Activated CD4-positive, CD25-positive, alpha-beta regulatory T cell treated with anti-CD3 and anti-CD28 coated beads, Interleukin-2, amount 50 U/mL, for 72 hours (primary cell): ENCODE measurements at places on chromosomes 3 and 15.
A peak's percentile ranks its signal among the peaks of the same experiment; 100 is the strongest.

- no peak for DNase-seq
These were observed 44.6 kb downstream of the EOMES start for GRCh38 chr3:27677565-27677964.

GRCh38 chr3:66355394-66355793 lies 134.6 kb downstream of the SLC25A26 start:
- no peak for DNase-seq

DNA sequence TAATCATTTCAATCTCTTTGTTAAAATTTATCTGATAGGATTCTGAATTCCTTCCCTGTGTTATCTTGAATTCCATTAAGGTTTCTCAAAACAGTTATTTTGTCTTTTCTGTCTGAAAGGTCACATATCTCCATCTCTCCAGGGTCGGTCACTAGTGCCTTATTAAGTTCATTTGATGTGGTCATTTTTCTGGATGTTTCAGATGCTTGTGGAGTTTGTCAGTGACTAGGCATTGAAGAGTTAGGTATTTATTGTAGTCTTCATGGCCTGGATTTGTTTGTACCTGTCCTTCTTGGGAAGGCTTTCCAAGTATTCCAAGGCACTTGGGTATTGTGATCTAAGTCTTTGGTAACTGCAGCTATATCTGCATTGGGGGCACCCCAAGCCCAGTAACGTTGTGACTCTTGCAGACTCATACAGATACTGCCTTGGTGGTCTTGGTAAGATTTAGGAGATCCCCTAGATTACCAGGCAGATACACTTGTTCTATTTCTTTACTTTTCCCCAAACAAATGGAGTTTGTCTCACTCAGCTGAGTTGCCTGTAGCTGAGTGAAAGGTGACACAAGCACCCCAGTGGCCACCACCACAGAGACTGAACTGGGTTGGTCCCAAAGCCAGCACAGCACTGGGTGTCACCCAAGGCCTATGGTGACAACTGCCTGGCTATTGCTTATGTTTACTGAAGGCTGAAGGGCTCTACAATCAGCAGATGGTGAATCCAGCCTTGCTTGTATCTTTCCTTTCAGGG lies 18.9 kb upstream of the SLC27A2 start:
- DNase-seq, result no peak

- no peak for DNase-seq
These were observed 394.5 kb upstream of the RARB start for GRCh38 chr3:25033407-25034029.

DNA sequence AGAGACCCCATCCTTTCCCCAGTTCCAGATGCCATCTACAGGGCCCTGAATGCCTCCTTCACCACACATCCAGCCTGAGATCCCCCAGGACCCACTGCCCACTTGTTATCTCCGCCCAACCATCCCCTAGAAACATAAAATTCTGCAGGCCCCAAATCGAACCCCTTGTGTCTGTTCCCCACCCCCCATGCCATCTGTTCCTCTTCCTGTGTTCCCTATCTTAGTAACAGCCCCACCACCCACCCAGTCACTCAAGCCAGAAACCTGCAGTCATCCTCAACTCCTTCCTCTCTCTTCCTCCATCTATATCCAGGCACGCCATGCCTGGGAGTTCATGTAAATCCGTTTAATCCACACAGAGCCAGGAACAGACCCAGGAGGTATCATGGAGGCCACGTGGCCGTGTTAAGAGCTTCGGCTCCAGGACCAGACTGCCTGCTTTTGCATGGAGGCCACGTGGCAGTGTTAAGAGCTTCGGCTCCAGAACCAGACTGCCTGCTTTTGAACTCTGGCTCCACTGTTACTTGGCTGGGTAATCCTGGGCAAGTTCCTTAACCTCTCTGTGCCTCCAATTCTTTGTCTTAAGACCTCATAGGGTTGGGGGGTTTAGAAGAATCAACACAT lies 4.8 kb downstream of the CSRNP1 start:
- peak; percentile 28 for DNase-seq

DNA sequence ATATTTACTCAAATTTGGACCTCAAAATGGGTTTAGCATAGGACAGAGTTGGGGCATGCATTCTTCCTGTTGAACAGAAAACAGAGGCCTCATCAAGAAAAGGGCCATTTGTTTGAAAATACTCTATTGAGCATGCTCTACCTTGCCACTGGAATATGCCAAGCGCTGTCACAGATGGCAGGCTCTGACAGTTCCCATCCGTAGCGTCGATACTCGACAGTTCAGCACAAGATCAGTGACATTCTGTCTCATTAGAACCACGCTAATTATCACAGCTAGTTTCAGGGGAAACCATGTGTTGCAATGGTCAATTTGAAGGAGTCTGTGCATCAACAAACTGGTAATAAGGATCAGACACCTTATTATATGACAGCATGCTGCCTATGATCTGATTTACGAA lies 54.5 kb downstream of the SATB1 start:
- no peak for DNase-seq

- DNase-seq, result peak; percentile 28
These were observed 1.8 kb downstream of the ITIH1 start for GRCh38 chr3:52779011-52779836.

DNA sequence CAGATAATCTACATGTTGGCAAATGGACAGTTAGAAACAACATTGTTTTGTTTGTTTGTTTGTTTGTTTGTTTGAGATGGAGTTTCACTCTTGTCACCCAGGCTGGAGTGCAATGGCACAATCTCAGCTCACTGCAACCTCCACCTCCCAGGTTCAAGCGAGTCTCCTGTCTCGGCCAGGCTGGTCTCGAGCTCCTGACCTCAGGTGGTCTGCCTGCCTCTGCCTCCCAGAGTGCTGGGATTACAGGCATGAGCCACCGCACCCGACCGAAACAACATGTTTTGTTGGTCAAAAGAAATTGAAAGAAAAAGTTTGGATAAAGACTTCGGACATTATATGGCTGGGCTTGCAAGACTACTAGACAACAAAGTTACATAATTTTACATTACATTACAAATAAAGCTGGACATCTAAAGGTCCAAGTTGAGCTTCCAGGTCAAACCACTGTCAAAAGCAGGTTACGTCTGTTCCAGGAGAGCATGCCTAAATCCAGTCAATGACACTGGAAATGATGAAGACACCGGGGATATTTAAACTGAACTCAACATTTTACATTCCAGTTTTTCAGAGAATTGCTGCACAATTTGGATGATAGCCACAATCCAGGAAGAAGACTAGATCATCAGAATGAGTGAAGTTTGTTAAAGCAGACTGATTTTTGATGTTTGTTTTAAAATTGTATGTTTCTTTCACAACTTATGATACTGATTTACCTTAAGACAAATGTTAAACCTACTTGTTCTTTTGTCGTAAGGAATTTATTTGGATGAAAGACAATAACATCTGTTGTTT lies 18.6 kb downstream of the SERP1 start:
- DNase-seq, result no peak

GRCh38 chr3:150913133-150913922 lies 8.1 kb upstream of the MINDY4B start:
- no peak for DNase-seq

DNA sequence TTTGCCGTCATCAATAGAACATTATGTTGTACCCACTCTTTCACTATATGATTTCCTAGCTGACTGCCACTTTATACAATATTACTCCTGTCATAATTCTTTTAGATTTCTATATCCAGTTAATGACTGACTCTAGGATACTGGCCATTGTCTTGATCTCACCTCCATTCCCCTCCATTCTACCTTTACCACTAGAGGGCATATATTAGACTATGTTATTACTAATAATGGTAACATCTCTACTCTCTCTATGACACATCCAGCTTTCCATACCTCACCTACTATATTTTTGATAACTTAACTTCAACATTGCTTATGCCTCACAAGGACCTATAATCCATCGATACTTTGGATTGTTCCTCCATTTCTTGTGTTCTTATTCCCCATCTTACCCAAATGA lies 31.4 kb upstream of the POU1F1 start:
- DNase-seq, result no peak

DNA sequence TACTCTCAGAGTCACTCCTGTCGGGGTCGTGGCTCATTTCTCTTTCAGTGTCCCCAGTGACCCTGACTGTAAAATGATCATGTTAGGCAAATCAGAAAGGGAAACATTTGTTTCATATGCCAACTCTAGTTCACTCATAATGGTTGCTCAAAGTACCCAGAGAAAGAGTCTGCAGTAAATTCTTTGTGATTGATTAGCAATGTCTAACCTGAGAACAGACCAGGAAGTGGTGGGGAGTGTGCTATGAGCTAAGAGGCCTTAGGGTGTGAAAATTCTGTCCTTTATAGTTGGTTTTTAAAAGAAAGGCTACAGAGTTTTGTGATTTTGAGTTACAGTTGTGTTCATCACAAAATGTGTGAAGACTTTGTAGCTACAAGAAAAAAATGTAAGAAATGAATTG lies 108.9 kb downstream of the EDEM1 start:
- DNase-seq, result no peak

GRCh38 chr15:51888593-51889195 lies 59.2 kb downstream of the TMOD3 start:
- DNase-seq, result no peak

DNA sequence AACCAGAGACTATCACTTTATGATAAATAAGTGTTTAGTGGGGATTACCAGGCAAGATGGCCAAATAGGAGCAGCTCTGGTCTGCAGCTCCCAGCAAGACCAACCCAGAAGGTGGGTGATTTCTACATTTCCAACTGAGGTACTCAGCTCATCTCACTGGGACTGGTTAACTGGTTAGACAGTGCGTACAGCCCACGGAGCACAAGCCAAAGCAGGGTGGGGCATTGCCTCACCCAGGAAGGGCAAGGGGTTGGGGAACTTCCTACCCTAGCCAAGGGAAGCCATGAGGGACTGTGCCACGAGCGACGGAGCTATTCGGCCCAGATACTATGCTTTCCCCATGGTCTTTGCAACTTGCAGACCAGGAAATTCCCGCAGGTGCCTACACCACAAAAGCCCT lies 171.0 kb downstream of the CTNNB1 start:
- DNase-seq, result no peak

GRCh38 chr3:87350367-87351199 lies 74.2 kb upstream of the POU1F1 start:
- no peak for DNase-seq

DNA sequence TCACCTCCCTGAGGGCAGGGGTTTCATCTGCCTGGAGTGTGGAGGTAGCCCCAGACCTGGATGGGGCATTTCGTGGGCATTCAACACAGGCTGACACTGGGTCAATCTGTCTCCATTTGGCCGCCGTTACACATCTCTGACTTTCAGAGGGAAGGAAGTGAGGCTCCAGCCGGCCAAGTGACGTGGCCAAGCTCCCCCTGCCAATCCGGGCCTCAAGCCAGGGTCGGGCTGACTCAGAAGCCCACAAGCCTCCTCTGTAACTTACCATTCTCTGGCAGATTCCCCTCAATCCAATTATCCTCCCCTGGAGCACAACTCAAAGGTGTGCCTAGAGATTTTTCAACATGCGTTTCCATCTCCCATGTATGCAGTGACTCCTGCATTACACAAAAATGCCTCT lies 227.6 kb downstream of the KLF13 start:
- no peak for DNase-seq

GRCh38 chr3:157618075-157618760 lies 115.0 kb upstream of the VEPH1 start:
- DNase-seq, result no peak

DNA sequence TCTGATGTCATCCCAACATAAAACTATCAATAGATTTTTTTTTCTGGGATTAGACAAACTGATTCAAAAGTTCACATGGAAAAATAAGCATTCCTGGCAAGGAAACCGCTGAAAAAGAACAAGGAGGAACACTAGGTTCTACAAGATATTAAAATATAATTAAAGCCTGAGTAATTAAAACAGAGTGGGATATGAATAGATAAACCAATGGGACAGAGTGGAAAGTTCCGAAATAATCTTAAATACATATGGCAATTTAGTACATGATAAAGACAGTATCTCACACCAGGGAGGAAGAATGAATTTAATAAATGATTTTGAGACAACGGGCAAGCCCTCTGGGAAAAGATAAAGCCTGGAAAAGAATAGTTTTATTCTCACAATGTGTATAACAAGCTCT lies 4.7 kb downstream of the GLDN start:
- no peak for DNase-seq

DNA sequence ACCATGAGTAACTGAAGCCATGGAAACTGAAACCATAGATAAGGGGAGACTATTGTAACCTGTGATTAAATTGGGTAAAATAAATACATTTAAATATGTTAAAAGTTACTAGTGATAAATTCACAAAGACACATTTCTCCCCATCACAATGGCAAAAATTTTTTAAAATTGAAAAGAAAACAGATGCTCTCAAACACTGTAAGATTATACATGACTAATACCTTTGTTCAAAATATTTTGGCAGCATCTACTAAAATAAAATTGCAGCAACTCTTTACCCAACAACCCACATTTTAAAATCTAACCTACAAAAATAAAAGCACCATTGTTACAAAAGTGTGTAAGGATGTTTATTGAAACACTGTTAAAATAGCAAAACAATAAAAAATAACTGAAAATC lies 93.3 kb downstream of the CLASP2 start:
- DNase-seq, result no peak

DNA sequence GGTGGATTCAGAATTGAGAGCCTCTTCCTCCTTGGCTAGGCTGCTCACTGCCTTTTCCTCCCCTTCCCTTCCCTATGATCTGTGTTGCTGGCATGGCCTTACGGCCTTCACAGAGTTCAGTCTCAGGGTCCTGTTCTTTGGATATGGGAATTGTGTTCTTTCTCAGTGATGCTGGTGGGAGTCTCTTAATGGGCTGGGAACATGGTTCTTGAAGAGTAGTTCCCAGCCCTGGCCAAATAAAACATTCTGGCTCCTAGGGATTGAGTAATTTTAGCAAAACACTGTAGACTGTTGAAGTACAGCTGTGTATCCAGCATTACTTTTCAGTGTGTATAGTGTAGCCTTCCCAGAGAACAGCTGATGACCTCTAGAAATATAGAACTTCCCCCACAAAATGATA lies 22.6 kb upstream of the FILIP1L start:
- no peak for DNase-seq

- no peak for DNase-seq
These were observed 59.8 kb downstream of the TMED3 start for GRCh38 chr15:79370716-79371115.

GRCh38 chr3:197226179-197226578 lies 72.2 kb downstream of the DLG1 start:
- no peak for DNase-seq
